ENCODE measurements at places on chromosomes 1 and 21.

DNA sequence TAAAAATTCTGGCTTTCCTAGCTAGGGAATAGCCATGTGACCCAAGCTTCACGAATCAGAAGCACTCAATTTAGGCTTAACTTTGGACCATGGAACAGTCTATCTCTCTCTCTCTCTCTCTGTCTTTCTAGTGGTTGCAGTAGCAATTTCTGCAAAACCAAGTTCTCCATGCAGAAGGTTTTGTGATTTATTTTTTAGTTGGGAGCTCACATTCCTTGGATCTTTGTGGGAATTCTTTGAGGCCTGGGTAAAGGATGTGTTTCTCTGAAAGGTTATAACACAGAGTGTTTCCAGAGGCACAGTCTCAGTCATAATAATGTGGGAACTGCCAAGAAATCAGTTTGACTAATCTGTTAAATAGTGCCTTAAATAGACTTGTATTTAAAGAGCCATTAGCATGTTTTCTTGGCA is 112.3 kb upstream of the COL11A1 start:
- no peak for DNase-seq

- DNase-seq = no peak
Observed at GRCh38 chr1:151157067-151157531, 650 bp downstream of the TNFAIP8L2 start.

DNA sequence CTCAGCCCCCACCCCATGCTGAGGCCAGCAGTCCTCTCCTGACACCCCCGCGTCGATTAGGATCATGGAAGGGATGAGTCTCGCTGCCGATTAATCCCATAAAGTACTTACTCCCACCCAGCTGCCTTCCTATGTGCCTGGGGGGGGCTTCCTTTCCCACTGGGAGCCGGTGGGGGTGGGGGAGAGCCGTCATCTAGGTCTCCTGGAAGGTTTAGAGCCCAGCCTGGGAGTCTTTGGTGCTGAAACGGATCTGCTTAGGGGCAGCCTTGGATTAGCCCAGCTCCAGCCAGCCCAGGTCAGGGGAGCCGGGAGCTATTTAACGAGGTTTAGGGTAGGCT is 9.8 kb downstream of the SAMD11 start:
- no peak for DNase-seq

GRCh38 chr1:45686015-45686287 is 382 bp downstream of the GPBP1L1 start:
- no peak for DNase-seq

GRCh38 chr1:58288624-58289142 is 257.8 kb downstream of the OMA1 start:
- no peak for DNase-seq

- no peak for DNase-seq
Observed at GRCh38 chr1:203091199-203091477, 5.3 kb upstream of the MYOG start.

DNA sequence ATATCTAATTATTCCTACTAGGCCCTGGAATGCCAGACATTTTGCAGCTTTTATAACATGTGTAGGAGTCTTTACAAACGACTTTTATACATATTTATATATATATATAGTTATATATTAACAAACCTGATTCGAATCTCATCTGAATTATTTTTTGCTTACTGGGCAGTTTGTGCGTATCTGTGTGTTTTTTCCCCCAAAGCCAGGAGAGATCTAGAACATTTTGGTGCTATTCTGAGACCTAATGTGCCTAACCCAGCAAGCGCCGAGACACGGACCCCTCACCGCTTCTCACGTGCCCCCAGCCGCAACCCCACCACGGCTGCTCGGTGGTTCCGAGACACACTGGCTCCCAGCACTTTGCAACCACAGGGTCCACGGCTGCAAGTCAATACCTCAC is 54.8 kb downstream of the CASZ1 start:
- no peak for DNase-seq

DNA sequence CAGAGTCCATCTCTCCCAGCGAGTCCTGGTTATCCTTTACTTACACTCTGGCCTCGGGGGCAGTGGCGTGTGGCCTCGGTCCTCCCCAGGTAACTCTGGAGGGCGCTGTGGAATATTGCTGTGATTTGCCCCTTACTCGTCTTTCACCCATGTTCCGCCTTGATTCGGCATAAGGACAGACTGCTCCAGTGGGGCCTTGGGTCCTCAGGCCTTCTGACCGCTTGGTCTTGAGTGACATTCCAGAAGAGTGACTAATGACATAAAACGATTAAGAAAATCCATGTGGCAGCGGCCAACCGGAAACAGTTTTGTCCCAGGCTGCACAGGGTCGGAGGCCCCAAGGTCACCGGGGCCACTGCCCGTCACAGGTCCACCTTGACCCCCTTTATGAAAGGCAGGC is 11.0 kb downstream of the ICMT start:
- DNase-seq = no peak

DNA sequence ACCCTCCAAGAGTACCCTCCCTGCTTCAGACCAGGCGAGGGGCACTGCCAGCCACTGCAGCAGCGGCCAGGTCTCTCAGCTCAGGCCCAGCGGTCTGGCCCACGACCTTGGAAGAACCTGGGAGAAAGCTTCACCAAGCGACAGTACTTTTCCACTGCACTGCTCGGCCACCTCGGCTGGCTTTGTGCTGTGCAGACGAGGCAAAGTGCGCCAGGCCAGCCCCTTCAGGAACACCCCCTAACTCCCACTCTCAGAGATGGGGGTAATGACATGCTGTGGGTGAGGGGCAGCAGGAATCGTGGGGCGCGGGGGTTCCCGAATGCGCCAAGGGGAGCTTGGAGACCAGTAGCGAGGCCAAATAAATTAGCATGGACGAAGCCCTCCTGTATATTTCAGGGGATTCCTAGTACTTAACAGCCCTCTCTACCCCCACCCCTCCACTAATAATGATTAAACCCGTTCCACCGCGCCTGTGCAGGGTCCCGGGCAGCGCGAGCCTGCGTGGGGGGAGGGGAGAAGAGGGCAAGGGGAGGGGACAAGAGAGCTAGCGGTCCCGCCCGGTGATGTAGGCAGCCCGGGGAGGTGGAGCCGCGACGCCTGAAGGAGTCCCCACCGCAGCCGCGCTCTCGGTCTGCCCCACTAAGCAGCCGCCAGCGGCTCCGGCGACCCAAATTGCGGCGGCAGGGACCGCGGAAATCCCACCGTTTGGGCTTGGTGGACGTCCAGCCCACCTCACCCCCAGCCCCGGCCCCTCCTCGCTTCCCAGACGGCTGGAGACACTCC is at the start of gene FAM43B:
Gene FAM43B, plus strand, starts transcription at position 629 of the 783 bp plus-strand sequence. CDS start 401 bp downstream, outside the sequence.
- DNase-seq = peak; percentile 87

- DNase-seq = no peak
Observed at GRCh38 chr1:108082738-108083562, 117.2 kb downstream of the SLC25A24 start.

DNA sequence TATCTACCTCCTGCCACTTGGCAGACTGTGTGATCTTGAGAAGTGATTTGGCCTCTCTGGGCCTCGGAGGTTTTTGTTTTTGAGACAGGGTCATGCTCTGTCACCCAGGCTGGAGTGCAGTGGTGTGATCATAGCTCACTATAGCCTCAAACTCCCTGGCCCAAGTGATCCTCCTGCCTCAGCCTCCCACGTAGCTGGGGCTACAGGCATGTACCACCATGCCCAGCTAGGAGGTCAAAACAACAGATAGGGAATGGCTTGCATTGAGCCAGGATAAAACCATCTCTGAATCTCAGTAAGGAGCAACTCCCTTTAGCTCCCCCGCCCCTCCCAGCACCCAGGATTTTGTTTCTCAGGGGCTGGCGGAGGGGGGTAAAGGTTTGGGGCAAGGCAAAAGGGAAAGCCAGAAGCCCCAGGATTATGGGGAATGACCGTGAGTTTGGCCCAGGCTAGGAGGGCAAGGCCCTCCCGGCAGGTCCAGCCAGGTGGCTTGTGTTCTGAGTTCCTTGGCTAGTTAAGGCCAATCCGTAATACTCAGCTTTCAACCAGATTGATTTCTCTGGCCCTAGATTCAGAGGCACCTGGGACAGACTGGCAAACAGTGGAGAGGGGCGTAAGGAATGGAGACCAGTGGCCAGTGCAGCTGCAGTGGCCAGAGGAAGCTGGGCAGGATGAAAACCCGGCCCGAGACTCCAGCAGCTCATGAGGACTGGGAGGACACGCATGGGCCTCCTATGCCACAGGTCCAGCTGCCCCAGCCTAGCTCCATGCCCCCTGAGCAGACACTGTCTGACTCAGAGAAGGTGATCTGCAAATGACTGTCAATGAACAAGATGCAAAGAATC is 130.1 kb downstream of the DMRTB1 start:
- no peak for DNase-seq

DNA sequence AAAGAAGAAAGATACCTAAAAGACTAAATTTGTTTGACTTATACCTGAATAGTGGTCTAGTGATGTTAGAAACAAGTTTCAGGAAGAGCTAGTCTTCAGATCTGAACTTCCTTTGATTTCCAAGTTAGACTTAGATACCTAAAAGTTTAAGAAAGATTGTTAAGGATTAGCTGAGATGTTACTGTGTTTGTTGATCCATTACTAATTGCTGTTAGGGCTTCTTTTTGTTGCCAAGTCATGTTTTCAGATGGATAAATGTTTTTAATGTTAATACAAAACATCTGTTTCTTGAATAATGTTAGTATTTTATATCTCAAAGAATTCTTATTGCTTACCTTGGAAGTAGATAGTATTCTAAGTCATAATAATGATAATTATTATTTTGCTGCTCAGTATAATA is 11.6 kb downstream of the GNAI3 start:
- DNase-seq = no peak

- DNase-seq = no peak
Observed at GRCh38 chr1:110243146-110243545, 33.0 kb downstream of the KCNC4 start.

- DNase-seq = no peak
Observed at GRCh38 chr1:200558866-200559459, 61.6 kb downstream of the KIF14 start.

- no peak for DNase-seq
Observed at GRCh38 chr1:1058921-1059493, 15.1 kb downstream of the RNF223 start.

DNA sequence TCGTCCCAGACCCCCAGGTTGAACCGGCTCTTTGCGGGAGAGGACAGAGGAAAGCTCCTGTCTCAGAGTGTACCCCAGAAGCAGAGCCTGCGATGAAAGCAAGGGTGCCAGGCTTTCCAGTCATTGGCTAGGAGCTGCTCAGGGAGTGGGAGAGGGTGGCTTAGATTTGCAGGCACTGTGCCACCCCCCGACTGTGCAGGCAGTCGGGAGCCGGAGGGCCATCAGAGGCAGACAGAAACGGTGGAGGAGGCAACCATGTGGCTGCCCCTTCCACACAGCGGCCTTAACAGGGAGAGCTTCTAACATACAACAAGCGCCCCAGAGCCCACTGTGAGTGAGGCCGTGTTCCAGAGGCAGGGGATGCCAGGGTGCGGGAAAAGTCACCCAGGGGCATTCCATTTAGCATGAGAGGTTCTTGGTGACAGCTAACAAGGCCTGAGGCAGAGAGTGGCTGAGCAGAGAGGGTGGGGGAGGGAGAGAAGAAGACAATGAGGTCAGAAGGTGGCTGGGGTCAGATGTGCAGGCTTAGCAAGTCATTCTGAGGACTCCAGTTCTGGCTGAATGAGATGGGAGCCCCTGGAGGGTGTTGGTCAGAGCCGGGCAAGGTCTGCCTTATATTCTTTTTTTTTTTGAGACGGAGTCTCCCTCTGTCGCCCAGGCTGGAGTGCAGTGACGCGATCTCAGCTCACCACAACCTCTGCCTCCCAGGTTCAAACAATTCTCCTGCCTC is 9.5 kb upstream of the C1orf167 start:
- DNase-seq = no peak

GRCh38 chr1:109263597-109264378 is 14.4 kb downstream of the CELSR2 start:
- peak; percentile 87 for DNase-seq

GRCh38 chr1:16420424-16421118 is 16.7 kb downstream of the SPATA21 start:
- no peak for DNase-seq

DNA sequence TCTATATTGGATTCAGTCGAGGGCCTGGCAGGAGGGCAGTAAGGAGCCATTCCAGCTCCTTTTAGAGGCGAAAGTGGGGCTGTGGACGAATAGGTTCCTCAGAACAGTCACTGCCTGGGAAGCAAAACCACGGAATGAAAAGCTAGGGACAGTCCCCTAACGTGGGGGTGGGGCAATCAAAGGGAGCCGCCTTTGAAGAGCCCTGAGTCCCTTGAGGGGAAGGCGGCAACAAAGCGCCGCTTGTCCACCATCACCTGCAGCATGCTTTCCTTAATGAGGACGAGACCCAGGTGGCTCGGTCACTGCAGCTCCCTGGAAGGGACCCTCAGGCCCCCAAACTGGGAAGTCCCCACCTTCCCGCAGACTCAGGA is 184.7 kb downstream of the ETS2 start:
- DNase-seq = no peak

- DNase-seq = peak; percentile 55
Observed at GRCh38 chr1:203186446-203187303, at the start of gene CHI3L1. TSS of gene CHI3L1 (minus strand) at chr1:203186704. CDS start at chr1:203186623, 81 bp downstream.

DNA sequence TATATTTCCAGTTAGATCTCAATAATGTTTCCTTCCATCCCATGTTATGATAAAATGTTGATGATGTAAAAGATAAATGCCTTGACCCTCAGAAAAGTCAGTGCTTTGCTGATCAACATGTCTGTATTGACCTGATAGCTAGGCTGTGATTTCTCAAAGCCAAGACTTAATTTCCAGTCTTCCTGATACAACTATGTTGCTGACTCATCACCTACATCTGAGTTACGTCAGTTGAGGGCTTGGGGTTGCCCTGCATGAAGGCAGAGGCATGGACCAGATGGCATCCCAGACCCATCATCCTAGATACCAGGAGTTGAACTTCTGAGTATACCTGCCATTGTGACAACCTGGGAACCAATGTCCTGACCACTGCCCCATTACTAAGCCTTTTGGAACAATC is 4.8 kb downstream of the LCE1D start:
- DNase-seq = no peak

GRCh38 chr1:33863779-33864178 is at the start of gene HMGB4:
TSS of gene HMGB4 (plus strand) at chr1:33864079. CDS start at chr1:33864192, 113 bp downstream.
- DNase-seq = no peak

GRCh38 chr21:29360799-29361765 is 62.4 kb downstream of the BACH1 start:
- DNase-seq = no peak

GRCh38 chr1:54850069-54850730 is 36.8 kb downstream of the DHCR24 start:
- DNase-seq = no peak

GRCh38 chr1:3265835-3266805 is 188.3 kb upstream of the ARHGEF16 start:
- DNase-seq = no peak

- no peak for DNase-seq
Observed at GRCh38 chr1:157198619-157199420, 60.6 kb upstream of the ETV3 start.

DNA sequence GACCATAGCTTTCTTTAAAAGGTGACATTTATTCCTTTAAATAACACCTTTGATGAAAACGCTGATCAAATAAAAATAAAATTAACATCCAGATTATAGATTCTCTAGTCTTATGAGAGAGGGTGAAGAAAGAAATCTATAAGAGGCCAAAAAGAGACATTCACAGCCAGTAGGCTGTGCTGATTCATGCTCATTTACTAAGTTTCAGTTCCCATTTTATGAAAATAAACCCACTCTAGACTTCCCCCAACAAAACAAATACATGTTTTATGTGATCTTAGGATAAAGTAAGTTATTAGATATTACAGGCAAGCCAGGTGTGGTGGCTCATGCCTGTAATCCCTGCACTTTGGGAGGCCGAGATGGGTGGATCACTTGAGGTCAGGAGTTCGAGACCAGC is 21.1 kb downstream of the ESRRG start:
- DNase-seq = no peak
